ENCODE measurements at places on chromosomes 7 and 10.

DNA sequence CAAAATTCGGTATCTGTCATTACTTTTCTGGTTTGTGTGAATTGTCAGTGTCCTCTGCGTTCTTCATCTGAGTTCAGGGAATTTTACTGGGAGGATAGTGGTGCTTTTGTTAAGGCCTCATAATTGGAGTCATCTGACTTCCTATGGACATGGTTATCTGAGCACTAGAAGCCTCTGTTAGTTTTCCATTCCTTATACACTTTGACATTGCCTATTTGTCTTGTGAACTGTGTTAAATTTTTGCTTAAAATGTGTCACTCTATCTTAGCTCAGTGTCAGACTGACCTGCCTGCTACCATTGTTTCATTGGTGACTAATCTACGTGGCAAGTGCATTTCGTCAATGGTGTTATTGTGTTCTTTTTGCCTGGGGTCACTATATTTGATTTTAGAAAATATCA lies 253.3 kb downstream of the SEMA3A start:
- H3K36me3 ChIP-seq, result no peaks in the 10 kb centered on the region
- no peak for DNase-seq
- H3K27me3 ChIP-seq, result no peaks in the 10 kb centered on the region
- H3K4me3 ChIP-seq, result no peak overlapping the region

DNA sequence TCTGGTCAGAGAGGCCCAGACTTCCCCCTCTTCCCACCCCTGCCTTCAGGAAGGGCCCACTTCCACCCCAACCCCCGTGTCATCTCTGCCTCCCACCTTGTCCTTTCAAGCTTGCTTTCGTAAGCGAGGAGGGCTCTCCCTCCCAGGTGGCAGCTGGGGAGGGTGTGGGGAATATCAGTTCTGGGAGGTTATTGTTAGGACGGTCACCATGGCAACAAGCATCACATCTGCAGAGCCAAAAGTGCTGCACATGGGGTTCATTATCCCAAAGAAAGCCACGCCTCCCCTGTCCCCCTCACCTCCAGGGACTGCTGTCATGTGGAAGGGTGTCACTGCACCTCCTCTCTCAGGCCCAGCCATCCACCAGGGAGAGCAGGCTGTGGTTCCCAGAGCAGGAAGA lies 2.6 kb upstream of the CAMK2B start:
- no peaks in the 10 kb centered on the region for H3K36me3 ChIP-seq
- H3K27me3 ChIP-seq, result peaks cover 75% of the 10 kb centered on the region
- peaks cover 30% of the 10 kb centered on the region for H3K4me1 ChIP-seq

GRCh38 chr10:74967911-74968666 lies 141.7 kb downstream of the KAT6B start:
- peak overlapping the region; percentile 4 for H3K27ac ChIP-seq
- no peaks in the 10 kb centered on the region for H3K27me3 ChIP-seq
- DNase-seq, result no peak
- H3K4me1 ChIP-seq, result peaks cover 31% of the 10 kb centered on the region
- no peak overlapping the region for H3K4me3 ChIP-seq

- H3K27ac ChIP-seq, result no peak overlapping the region
- H3K4me1 ChIP-seq, result peaks cover 41% of the 10 kb centered on the region
- DNase-seq, result no peak
- H3K36me3 ChIP-seq, result peaks cover 18% of the 10 kb centered on the region
- H3K4me3 ChIP-seq, result peak overlapping the region; percentile 68
Observed at GRCh38 chr7:105691680-105692564, 110.6 kb upstream of the EFCAB10 start.

DNA sequence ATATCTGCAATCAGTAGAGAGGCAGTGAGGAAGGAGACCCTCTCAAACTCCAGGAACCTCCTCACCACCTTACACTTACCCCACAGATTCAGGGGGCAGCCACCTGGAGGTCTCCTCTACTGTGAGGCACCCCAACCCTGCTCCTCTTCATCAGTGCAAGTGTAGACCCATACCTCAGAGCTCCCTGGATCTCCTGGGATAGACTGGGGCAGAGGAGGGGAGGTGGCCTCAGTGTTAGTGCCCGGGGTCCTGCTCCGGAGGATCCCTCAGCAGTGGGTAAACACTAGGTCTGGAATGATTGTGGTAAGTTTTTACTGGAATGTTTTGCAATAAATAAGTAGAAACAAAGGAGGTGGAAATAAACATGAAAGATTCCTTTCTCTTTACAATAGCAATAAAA lies 31.1 kb downstream of the ANTXRL start:
- DNase-seq, result no peak
- no peak overlapping the region for H3K4me3 ChIP-seq
- peaks cover 6% of the 10 kb centered on the region for H3K27me3 ChIP-seq
- H3K4me1 ChIP-seq, result peaks cover 6% of the 10 kb centered on the region
- no peaks in the 10 kb centered on the region for H3K36me3 ChIP-seq

Measured in nephron progenitor cell (in vitro differentiated cells).